ENCODE measurements at places on chromosomes 5 and 9.
A peak's percentile ranks its signal among the peaks of the same experiment; 100 is the strongest.

DNA sequence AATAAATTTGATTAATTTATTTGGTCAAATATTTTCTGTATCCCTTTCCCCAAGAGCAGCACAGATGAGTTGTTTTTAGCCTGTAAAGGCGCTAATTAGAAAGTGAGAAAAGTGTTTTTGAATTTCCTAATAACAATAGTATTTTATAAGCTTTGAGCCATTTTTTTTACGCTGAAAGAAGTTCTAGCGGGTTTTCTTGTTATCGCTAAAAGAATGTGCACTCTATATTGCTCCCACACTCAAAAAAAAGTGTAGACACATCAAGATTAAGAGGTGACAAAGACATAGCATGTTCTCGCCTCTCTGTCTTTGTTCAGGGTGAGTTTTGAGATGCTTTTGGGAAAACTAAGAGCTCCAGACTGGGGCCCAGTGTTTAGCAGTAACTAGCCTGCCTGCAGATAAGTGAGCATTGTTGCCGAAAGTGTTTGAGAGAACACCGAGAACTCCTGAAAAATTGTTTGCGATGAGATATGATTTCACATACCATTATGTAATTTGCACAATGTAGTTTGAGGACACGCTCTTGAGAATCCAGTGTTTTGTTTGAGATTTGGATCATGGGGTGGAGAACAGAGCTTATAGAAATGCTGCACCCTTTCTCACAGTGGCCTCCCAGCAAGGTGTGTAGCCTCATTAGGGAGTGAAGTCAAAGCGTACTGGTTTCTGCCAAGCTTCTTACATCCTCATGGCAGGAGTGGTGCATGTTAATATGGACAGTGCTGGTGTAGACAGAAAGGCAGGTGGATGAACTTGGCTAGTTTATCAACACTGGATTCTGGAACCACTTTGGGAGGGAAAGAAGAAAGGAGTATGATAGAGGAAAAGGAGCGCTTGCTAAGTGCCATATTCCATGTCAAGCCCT lies 1.5 kb downstream of the F2R start:
- no peak for DNase-seq

- DNase-seq: no peak
These were observed 143.8 kb downstream of the SMARCA2 start for GRCh38 chr9:2158766-2159430.

DNA sequence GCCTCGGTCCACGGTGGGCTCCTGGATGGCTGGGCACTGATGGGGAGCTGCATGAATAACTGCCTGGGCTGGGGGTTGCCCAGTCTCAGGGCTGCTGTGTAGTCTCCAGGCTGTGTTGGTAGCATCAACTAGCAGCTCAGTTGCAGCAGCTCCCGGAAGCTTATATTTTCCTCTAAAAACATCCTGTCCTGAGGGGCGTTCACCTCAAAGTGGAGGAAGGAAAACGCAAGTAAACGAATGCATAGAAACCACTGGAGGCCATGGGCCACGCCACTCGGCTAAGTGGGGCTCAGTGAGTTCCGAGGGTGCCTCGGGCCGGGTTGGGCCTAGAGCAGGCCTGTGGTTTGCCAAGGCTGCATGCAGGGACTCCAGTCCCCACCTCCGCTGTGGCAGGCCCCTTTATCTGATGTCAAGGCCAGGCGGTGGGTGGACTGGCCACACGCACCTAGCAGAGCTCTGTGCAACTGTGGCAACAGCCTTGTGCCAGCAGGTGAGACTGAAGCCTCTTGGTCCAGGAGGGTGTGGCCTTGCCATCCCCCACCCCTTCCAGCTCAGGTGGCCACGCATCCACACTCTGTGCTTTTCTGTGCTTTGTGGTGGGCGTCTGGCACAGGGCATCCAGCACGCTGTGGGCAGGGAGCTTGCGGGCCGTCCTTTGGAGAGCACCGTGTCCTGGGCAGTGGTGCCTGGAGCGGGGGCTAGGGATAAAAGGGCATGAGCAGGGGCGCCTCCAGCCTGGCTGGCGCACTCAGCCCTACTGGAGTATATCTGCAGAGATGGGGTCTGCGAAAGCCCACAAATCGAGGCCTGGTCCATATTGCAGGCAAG lies 15.1 kb downstream of the TCF7 start:
- peak; percentile 57 for DNase-seq

- DNase-seq: no peak
These were observed 592.6 kb upstream of the CDH6 start for GRCh38 chr5:30600892-30601291.

GRCh38 chr5:94366811-94367210 lies 251.6 kb downstream of the KIAA0825 start:
- DNase-seq: no peak

DNA sequence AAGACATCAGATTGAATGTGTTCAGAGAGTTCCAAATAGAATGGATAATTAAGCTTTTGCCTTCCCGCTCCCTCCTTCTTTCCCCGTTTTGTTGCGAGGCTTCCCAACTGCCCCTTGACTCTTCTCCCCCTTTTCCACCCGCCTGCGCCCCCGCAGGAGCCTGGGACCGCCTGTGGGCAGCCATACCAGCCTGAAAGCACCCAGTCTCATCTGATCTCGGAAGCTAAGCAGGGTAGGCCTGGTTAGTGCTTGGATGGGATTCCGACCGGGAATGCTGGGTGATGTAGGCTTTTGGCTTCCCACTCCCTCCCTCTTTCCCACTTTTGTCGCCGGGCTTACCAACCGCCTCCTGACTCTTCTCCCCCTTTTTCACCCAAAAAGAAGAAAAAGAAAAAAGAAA lies 6.8 kb upstream of the HSD17B4 start:
- DNase-seq: no peak

DNA sequence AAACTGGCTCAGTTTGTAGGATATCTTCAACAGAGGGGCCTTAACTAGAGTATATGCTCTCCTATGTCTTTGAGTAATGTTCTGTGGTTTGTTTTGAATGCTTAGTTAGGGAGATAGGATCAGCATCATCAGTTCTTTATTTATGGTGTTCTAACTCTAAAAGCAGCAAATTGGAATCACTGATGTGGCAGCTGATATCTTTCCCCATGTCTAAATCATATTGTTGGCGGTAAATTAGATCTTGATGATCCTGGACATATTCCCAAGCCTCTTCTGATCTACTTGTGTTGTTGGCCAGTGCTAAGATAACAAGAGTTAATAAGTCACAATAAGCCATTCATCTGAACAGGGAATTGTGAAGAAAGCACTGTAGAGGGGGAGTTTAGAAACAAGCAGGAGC lies 332.4 kb upstream of the DAB2 start:
- no peak for DNase-seq

GRCh38 chr9:20398536-20399338 lies 223.6 kb downstream of the MLLT3 start:
- no peak for DNase-seq

DNA sequence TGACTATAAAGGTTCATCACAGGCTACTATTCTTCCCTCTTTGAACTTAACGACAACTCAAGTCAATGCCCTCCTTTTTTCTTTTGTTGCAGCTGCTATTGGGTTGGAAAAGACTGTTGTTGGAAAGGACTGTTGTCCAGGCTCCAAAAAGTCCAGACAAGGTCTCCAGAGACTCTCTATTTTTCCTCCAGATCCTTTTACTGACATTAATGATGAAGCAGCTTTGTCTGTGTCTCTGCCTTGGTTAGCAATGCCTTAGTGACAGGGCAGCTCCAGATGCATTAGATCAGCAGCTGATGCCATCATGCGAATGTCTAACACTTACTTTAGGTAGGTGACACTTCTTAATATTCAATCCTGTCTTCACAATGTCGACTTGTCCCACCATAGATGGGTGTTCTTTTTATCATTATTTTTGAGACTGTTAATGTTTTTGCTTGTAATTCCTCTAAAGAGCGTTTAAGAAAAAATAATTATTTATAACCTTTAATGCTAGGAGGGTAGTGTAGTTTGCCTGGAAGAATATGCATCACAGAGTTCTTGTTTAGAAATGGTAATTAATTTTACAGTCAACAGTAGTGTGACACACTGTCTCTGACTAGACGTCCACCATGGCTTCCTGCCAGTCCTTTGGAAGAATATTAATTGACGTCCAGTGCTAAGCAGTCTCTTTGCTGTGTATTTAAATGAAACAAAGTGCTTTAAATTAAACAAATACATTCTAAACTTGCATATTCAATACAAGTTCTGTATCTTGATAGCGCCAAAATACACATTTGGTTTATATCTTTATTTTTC lies 492.2 kb downstream of the NR2F1-AS1 start:
- DNase-seq: no peak

DNA sequence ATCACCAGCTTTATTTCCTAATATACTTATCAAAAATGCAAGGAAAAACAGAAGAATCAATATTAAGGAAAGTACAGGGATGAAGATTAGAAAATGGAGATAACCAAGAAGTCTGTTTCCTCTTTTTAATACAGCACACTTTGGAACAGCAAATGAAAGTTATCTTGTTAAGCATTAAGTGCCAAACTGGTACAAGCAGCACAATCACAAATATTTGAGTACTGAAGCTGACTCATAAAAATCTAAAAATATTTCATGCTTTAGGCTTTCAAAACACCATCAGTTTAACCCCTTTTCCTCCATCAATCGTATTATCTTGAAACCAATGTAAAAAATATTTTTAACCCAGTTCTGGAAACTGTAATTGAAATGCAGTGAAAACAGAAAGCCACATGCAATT lies 2.7 kb downstream of the FBXW11 start:
- no peak for DNase-seq

GRCh38 chr5:125331987-125332598 lies 585.7 kb upstream of the ZNF608 start:
- no peak for DNase-seq

DNA sequence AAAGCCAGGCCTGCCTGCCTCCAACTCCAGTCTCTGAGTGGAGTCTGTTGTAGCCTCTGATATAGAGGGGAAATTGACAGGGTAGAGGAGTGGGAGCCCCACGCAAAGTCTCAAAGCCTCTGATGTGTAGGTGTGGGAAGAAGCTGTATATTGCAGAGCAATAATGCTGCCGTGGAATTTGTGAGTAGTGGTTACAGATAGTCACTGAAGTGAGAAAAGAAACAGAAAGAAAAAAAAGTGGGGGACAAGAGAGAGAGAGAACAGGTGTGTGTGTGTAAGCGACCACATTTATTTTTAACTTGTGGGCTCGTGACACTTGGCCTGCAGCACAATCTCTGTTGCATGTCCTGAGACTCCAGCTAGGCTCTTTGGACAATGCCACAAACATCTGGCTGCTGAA lies 227.8 kb downstream of the NSG2 start:
- no peak for DNase-seq

DNA sequence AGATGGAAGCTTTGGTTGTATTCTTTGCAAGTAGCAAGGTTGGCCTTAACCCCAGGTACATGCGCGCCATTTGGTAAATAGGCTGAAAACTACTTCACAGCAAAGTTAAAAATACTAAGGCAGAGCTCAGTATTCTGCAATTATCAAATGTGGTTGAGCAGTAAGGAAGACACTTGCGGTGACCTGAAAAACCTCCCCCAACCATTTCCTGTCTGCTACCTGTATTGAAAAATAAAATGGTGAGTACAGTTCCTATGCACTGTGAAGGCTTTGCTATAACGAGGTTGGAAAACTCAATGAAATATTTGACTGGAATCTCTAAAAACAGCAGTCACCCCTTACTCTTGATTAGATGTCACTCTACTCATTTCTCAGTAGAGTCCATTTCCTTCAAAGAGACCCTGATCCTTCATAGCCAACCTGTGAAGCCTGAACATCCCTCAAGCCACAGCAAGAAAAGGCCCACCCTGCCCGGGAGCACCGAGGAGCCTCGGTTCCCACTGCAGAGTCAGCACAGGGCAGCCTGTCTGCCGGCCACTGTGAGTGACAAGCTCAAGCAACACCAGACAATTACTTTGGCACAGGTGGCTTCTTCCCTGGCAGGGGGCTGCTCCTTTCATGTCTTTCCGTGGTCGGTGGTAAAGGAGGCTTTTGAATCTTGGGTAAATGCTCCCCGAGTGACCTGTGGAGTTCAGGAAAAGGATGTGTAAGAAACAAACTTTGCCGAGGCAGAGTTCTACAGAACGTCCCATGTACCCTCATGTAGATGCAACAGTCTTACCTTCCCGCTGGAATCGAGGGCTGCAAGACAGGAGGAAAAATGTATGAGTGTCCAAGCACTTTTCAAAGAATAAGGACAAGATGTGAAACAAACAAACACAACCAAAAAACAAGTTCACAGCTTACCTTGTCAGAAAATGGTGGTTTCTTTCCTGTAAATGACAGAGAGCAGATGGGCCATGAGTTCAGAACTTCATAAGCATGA lies 29.6 kb downstream of the C5orf58 start:
- peak; percentile 76 for DNase-seq

DNA sequence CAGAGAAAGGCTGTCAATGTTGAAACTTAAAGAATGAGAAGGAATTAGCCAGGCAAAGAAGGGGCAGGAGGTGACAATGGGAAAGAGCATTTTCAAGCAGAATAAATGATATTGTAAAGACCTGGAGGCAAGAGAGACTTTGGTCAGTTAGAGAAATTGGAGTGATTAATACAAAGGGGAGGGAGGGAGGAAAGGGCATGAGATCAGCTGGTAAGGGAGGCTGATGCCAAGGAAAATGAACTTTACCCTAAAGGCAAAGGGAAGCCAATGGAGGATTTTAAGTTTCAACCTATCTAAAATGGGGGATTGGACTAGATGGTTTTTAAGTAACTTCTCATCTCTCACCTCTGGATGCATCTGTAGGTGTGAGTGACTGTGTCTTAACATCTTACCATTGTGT lies 23.3 kb downstream of the C5 start:
- DNase-seq: no peak

DNA sequence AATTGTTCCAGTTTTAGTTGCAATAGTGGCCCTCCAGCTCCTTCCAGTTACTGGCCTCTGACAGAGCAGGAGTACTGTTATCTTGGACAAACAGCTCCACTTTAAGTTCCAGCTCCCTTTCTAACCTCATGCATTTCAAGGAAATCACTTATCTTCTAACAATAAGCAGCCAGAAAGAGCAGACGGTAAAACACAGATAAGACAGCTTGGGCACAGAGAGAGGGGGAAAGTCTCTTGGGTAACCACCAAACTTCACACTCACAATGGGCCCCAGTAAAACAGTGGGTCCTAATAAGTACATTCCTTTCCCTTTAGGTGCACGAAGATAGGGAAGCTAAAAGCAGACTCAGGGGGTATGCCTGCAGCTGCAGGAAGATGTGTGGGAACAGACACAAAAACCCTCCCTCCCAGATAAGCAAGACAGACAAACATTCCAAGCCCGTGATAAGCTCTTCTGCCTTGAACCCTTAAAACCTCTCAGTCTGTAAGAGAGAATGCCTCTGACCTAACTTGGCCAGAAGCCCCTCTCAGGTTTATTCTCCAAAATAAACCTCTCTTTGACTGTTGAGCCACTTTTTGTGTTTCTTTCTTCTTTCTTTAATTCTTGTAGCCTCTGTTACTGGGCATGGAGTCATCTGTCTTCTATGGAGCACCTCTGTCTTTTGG lies 30.8 kb downstream of the OR1J1 start:
- DNase-seq: no peak

DNA sequence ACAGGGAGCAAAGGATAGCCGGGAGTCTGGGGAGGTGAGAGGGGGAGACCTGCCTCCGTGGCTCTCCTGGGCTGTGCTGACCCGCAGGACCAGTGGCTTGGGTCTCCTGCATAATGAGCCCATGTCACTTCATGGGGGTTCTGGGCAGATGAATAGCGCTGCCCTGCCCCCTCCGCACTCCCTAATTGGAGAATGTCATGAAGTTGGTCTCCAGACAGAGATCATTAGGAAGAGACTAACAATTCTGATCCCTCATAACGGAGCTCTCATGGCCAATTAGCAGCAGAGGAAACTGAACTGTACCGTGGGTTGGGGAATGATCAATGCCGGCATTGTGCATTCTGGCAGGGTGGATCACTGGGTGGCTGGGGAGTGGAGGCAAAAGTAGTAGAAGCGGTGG lies 186.1 kb downstream of the FSTL4 start:
- no peak for DNase-seq

- DNase-seq: no peak
These were observed 36.7 kb upstream of the IZUMO3 start for GRCh38 chr9:24582146-24583126.

Data from CD4-positive, alpha-beta T cell treated with Interleukin-6 at 100 ng/mL for 8 hours (primary cell).